ENCODE measurements at places on chromosomes 13 and 19. TPM values are rescaled to one million over a fixed set of nuclear protein-coding genes. Genes with fewer than 3 reads are reported as not detected.

- H3K27me3 ChIP-seq, result no peaks in the 10 kb centered on the region
- H3K36me3 ChIP-seq, result peaks cover 13% of the 10 kb centered on the region
- H3K4me1 ChIP-seq, result no peaks in the 10 kb centered on the region
Observed at GRCh38 chr13:45536224-45536623, 71.5 kb downstream of the COG3 start.

- H3K27ac ChIP-seq, result no peak overlapping the region
- no peak overlapping the region for H3K4me3 ChIP-seq
- H3K4me1 ChIP-seq, result no peaks in the 10 kb centered on the region
Observed at GRCh38 chr19:49920624-49921363, 8.2 kb upstream of the ATF5 start.

DNA sequence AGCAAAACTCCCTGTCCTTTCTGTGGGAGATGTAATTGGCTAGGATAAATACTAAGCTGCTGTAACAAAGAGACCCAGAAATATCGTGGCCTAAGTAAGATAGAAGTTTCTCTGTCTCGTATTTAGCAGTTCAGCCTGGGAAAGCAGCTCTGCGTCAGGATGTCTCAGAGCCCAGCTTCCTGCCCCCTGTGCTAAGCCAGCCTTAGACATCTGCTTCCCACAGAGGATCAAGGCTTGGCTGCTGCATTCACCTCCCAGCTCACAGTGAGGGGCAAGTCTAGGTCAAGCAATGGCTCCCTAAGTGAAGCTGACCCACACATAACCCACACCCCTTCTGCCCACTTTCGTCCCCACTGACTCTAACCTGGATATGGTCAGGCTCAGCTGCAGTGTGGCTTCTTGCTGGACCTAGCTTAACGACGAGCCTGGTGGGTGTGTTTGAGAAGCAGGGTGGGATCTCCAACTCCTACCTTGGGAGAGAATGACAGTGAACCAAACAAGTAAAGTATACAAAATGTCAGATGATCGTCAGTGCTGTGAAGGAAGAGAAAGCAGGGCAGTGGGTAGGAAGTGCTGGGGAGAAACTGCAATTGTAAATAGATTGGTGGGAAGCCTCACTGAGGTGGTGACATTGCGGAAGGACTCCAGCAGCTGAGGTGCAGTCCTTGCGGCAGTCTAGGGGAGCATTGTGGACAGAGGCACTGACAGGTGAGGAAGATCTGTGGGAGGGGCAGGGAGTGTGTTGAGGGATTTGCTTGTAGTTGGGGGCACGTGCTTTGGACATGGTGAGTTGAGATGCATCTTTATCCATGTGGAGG is 82.9 kb downstream of the TNFRSF19 start:
- H3K4me1 ChIP-seq, result no peaks in the 10 kb centered on the region
- no peak for DNase-seq
- no peaks in the 10 kb centered on the region for H3K36me3 ChIP-seq
- peaks cover 31% of the 10 kb centered on the region for H3K27me3 ChIP-seq

GRCh38 chr13:34708566-34709313 is 233.3 kb upstream of the NBEA start:
- no peak for DNase-seq
- H3K4me1 ChIP-seq, result no peaks in the 10 kb centered on the region

CBARP gene
- total RNA-seq, result 23.8 TPM

Data from HCT116 (cell line).